ENCODE measurements at places on chromosomes 2 and 18.

DNA sequence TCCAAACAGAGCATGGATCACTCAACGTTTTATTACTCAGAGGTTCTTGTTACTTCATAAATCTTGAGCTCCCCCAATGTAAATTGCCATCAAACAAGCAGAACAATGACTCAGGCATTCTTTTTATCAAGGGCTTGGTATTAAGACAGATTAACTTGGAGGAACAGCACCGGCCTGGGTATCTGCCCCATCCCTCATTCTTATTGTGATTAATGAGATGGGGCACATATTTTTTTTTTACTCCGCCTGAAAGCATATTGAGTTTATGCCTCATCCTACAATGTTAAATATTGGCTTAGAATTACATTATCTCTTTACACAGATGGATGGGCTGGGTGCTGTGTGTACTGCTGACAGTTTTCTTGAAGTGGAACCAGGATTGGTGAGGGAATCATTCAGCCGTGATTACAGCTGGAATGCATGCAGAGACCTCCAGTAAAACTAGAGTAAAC, 387.3 kb downstream of the CLIP4 start:
- DNase-seq: no peak

- no peak for DNase-seq
Measured at GRCh38 chr2:240820607-240821428, 799 bp upstream of the KIF1A start.

GRCh38 chr18:48222118-48222517, 187.1 kb downstream of the ZBTB7C start:
- DNase-seq: no peak

- no peak for DNase-seq
Measured at GRCh38 chr18:51802569-51803428, 537.2 kb upstream of the DCC start.

DNA sequence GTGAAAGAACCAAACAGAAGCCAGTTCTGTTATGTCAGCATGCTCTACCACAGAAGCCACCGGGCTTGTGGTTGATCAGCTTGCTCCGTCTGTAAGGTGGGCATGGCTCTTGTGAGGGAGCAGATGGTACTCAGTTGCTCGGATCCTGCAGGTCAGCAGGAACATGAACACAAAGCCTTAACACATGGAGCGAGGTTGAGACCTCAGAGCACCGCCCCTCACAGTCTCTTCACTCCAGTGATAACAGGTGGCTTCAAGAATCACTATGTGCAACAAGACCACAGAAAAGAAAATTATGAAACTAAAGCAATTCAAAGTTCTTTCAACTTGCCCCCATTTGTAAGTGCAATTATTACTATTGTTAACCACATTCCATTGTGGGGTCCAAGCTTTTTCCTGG, 72.1 kb downstream of the OSBPL6 start:
- no peak for DNase-seq

DNA sequence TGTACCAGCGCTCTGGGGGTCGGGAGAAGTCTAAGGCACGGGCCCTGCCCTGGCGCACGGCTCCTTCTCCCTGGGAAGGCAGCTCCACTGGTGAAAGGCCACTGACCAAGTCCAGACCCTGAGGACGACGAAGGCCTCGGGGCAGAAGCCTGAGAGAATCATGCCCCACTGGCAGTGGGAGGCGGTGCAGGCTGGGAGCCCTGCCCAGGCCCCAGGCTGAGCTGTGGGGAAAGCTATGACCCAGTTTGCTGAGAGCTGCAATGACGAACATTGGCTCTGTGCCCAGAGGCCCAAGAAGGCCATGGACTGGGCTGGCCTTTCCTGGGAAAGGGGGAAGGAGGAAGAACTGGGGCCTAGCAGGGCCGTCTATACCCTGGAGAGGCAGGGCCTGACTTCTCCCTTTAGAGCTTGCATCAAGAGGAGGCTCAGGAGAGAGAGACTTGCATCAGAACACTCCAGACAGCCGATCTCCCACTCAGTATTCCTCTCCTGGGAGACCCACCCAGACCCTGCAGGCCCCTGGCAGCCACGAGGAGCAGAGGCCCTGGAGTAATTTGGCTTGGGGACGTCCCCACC, 32.9 kb downstream of the HS1BP3 start:
- peak; percentile 84 for DNase-seq

GRCh38 chr18:10365901-10366300, 88.5 kb upstream of the APCDD1 start:
- no peak for DNase-seq

DNA sequence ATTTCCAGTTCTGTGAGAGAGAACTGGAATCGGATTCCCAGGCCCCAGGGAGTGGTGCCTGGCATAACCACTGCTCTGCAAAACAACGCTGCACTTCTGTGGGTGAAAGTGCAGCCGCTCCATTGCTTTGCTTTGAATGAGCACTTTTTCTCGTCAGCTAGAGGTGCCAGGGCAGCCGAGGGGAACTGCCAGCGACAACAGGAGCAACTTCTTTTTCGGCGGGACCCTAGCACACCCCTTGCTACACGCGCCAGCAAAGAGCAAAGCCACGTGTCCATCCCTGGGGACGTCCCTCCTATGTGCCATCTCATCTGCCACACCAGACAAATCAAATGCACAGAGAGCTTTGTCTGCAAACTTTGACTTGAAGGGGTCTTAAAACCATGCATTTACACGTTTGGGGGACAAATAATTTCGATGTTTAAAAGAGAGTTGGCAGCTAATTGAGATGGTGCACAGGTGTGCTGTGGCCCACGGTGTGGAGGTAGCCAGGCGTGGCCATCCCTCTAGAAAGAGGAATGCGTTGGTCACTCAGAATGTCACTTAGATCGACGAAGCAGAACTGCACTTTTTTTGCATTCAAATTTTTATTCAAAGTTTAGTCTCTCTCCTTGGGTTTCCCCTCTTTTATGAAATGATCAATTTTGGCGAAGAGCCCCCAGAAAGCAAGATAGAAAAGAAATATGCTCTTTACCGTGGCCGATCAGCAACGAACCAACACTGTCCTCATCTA, 151.8 kb downstream of the MBP start:
- DNase-seq: peak; percentile 22

DNA sequence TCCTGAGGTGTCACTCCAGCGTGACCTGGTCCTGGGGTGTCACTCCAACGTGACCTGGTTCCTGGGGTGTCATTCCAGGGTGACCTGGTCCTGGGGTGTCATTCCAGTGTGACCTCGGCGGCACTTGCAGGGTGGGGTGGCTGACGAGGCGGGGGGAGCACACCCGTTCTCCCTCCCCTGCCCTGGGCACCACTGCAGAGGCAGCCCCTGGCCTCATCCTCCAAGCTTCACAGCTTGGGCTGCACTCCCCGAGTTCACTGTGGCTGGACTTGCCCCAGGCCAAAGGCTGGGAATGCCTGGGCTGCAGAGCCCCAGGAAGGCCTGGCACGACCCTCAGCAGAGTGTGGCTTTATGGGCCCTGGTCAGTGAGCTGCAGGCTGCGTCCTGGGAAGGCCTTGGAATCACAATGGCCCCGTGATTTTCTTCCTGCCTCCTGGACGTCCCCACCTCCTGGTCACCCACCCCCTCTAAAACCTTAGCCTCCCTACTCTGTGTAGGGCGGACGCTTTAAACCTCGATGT, 88.3 kb downstream of the NFATC1 start:
- peak; percentile 56 for DNase-seq

GRCh38 chr2:121626777-121627524, 22.3 kb downstream of the CLASP1 start:
- no peak for DNase-seq

- DNase-seq: no peak
Measured at GRCh38 chr18:48333563-48333962, 75.6 kb downstream of the ZBTB7C start.

GRCh38 chr2:217293607-217294006, 433.7 kb upstream of the TNP1 start:
- DNase-seq: no peak

- DNase-seq: no peak
Measured at GRCh38 chr18:27608742-27609141, 423.6 kb upstream of the CHST9 start.

DNA sequence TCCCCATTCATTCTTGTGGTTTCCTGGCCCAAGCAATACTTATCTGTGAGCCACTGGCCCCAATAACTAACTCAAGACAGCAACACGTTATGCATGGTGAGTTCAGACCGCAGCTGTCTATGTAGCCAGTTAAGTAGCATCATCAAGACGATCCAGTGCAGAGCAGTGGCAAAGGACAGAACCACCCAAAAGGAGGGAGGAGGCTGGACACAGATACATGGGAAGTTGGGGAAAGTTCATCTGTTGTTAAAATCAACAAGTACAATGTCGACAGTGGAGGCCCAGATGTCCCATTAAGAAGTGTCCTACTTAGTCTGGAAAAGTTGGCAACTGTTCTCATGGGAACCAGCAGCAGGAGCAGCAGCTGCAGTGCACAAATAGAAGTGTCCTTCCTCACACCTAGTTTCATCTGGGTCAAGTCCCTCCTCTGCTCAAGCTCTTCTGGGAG, 106.9 kb upstream of the THOC1 start:
- no peak for DNase-seq

DNA sequence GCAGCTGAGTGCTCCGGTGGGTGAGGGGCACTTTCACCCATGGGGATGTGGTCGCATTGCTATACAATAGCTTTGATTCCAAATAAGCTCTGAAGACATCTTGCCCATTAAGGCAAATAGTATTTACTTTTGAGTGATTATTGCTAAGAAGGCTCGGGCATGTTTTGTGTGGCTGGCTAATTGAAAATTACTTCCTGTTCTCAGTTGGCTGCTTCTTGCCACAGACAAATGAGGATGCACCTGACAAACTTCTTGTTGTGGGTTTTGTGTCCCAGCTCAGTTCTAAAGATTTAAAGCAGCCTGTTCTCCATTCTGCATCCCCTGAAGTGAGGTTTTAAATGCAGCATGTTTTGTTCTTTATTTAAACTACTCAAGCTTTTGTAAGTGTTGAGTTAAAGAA, 88.3 kb downstream of the KCNS3 start:
- DNase-seq: no peak

GRCh38 chr2:182585430-182585829, 130.6 kb upstream of the DNAJC10 start:
- no peak for DNase-seq

GRCh38 chr18:24027156-24027827, 12.7 kb downstream of the TTC39C start:
- no peak for DNase-seq

DNA sequence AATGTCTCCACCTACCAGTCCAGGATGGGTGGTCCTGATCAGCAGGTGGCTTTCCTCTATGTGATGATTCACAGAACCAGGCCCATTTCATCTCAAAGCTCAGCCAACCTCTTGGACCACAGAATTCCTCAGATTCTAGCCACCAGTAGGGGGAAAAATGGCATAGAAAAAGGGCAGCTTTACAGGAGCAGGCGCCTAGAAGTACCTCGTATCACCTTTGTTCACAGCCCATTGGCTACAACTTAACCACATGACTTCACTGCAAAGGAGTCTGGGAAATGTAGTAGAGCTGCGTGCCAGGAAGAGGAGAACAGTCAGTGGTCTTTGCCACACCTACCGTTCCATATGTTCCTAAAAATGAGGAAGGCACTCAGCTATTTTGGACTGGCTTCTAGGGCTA, 62.8 kb upstream of the DTNA start:
- DNase-seq: no peak

GRCh38 chr18:4144201-4144600, 310.9 kb downstream of the DLGAP1 start:
- no peak for DNase-seq

DNA sequence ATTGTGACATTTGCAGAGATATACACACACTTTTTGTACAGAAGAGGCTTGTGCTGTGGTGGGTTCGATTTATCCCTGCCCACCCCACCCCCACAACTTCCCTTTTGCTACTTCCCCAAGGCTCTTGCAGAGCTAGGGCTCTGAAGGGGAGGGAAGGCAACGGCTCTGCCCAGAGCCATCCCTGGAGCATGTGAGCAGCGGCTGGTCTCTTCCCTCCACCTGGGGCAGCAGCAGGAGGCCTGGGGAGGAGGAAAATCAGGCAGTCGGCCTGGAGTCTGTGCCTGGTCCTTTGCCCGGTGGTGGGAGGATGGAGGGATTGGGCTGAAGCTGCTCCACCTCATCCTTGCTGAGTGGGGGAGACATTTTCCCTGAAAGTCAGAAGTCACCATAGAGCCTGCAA, 40.0 kb downstream of the STEAP3 start:
- no peak for DNase-seq

GRCh38 chr2:125085904-125086303, 1060.8 kb downstream of the CNTNAP5 start:
- DNase-seq: no peak

GRCh38 chr2:73007991-73008765, 63.3 kb downstream of the SFXN5 start:
- DNase-seq: peak; percentile 55

DNA sequence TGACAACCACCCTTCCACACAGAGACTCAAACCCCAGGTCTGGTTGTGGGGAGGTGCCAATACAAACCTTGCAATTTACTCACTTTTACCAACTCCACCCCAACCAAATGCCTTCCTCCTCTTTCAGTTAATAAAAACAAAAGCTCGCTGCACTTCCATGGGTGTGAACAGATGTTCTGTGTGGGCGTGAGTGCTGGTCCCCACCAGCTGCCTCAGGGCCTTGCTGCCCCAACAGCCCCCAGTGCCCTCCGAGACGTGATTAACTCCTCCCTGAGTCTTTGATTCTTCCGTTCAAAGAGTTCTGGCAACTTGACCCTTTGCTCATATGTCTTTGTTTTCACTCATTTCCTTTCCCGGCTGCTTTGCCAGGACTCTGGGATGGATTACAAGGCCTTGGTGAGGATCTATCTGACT, 258.9 kb upstream of the CXCR4 start:
- DNase-seq: no peak
